NCI-H345 (cell line): ENCODE measurements at places on chromosomes 4 and X.

GRCh38 chr4:78377555-78377954 lies 174.0 kb upstream of the ANXA3 start:
- DNase-seq = no peak

GRCh38 chr4:146407669-146408084 lies 114.1 kb downstream of the SLC10A7 start:
- no peak for DNase-seq

DNA sequence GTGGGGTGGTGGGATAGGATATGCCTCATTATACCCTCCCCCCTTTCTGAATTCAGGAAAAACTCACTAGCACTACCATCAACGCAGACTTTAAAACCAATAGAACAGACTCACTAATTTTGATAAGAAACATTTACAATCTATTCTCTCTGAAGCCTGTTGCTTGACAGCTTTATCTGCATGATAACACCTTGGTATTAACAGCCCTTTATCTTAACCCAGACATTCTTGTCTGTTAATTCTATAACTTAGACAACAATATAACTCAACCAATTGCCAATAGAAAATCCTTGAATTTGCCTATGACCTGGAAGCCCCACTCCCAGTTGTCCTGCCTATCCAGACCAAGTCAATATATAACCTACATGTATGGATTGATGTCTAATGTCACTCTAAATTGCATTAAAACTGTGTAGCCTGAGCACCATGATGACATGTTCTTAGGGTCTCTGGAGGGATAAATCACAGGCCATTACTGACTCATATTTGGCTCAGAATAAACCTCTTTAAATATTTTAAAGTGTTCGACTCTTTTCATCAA lies 1.5 kb upstream of the UGT2A3 start:
- DNase-seq = no peak

GRCh38 chr4:4871573-4872313 lies 12.3 kb downstream of the MSX1 start:
- DNase-seq = no peak

DNA sequence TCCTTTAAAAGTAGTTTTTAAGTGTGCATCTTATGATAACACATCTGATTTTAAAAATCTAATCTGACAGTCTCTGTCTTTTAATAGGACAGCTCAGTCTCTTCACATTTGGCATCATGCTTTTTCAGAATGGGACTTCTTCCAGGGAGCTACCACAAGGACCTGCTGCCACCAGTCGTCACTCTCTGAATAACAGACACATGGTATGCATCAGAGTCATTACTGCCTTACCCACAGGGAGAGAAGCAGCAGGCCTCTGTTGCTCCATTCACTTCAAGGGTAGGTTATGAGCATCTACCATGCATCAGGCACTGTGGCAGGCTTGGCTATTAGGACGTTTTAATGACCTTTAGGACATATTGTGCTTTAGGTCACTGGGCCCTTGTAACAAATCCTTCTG lies 50.0 kb upstream of the AFAP1 start:
- DNase-seq = no peak

- no peak for DNase-seq
Measured at GRCh38 chr4:70849291-70849690, 9.6 kb upstream of the GRSF1 start.
